Cardiac muscle cell (in vitro differentiated cells and primary cell): ENCODE measurements at places on chromosomes 6 and 20.

DNA sequence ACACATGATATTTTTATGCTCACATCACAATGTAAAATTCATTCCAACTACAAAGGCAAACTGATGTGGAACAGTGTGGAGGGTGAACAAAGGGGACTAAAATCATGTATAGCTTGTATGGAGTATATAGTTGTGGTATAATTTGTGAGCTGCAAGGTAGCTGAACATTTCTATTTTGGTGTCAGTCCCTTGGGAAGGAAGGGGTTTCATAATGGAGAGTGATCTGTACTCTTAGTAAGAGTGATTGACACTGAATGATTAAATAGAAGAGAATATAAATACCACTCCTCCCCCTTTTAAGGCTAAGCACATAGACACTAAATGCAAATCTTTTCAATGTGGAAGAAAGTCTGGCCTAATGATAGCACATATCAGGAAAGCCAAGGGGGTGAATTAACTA, 104.6 kb downstream of the POPDC3 start:
- DNase-seq = no peak

DNA sequence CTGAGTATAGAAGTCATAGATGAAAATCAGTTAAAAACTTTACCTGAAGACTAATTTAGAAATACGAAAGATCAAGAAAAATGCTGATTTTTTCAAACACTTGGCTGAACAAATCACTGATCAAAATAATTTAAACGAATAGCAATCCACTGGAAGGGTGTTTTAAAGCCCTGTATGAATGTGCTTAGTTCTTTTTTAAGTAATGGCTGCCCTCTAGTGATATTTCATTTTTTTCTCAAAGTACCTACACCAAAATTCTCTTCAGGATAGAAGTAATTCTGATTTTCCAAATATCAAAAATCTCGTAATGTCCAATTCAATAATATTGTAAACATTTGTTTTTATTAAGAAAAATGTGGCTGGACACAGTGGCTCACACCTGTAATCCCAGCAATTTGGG, 32.5 kb downstream of the AKAP7 start:
- DNase-seq = no peak

DNA sequence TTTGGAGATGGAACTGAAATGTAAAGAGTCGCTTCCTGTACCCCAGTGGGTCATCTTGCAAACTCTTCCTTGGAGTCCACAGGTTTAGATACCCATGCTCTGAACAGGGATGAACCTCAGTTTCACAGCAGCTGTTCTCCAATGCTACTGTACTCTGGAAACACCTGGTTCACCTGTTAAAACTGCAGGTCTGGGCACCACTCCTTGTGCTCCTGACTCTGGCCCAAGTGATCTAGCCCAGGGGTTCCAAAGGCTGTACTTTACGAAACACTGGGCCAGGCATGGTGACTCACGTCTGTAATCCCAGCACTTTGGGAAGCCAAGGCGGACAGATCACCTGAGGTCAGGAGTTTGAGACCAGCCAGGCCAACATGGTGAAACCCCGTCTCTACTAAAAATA, 102.1 kb downstream of the ATP9A start:
- no peak for DNase-seq

GRCh38 chr20:40980106-40980827, 48.4 kb upstream of the TOP1 start:
- no peak for DNase-seq

DNA sequence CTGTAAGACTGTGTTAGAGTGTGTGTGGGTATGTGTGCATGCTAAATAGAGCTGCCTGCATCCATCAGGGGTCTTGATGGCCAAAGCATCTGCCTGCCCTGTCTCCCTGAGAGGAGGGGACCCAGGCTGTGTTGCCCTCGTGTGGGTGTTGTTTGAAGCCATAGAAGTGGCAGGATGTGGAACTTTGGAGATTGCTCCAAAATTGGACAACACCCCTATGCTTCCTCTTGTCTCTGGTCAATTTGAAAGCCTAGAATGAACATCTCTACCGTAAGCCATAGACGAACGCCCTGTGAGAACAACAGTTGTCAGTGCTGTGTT, 82.6 kb downstream of the ASXL1 start:
- DNase-seq = no peak

GRCh38 chr6:84403545-84403944, 176.1 kb upstream of the CEP162 start:
- DNase-seq = no peak
